ENCODE measurements at places on chromosomes 2 and 18.

- DNase-seq: no peak
These were observed 491.4 kb upstream of the CRIM1 start for GRCh38 chr2:35864141-35864540.

- no peak for DNase-seq
These were observed 63.4 kb upstream of the KLF7 start for GRCh38 chr2:207229161-207229560.

DNA sequence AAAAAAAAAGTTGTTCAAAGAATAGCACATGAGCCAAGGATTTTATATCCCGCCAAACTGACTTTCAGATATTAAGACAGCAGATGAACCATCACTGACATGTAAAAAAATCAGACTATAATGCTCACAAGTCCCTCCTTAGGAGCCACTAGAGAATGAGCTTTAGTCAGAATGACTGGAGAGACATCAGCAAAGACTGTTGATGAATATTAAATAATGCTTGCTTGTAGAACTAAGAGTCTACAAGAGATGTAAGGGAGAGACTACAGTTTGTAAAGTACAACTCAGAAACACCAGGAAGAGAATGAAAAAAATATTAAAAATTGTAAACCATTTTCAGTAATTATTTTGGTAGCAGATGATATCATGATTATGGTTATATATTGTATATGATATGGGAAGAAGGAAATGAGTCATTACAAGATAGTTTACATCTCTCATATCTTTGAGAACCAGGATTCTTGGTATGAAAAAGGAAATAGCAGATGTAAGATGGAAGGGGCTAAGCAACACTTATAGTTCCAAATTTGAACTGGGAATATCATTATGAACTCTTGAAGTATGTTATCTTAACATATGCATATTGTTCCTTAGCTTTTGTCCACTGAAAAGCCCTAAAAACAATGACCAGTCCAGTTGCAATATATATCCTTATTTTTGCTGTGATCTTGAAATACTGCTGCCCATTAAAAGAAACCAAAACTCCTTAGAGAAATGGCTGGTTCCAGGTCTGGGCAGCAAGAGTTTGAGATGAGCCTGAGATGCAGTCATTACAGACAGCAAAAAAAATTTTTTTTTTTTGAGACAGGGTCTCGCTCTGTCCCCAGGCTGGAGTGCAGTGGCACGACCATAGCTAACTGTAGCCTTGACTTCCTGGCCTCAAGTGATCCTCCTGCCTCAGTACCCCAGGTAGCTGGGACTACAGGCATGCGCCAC, 55.7 kb downstream of the PTPN2 start:
- DNase-seq: peak; percentile 14

DNA sequence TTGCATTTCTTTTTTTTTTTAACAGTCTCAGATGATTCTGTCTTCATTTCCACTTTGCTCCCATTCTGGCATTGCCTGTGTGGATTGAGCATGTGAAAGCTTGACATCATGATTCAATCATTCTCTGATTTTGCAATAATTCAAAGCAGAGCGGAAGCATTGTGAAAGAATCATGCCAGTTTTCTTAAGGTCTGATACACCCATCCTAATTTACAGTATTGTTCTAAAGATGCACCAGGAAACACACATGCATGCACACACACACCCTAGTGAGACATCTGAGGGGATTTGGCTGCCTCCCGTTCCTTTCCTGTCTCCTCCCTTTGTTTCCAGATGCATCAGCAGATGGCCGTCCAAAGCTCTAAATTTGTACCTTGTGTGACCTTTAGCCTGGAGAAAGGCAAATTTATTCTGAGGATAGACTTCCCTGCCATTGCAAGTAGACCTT, 97.3 kb downstream of the FMNL2 start:
- DNase-seq: peak; percentile 75

GRCh38 chr18:68316636-68317035, 398.3 kb downstream of the TMX3 start:
- peak; percentile 39 for DNase-seq

DNA sequence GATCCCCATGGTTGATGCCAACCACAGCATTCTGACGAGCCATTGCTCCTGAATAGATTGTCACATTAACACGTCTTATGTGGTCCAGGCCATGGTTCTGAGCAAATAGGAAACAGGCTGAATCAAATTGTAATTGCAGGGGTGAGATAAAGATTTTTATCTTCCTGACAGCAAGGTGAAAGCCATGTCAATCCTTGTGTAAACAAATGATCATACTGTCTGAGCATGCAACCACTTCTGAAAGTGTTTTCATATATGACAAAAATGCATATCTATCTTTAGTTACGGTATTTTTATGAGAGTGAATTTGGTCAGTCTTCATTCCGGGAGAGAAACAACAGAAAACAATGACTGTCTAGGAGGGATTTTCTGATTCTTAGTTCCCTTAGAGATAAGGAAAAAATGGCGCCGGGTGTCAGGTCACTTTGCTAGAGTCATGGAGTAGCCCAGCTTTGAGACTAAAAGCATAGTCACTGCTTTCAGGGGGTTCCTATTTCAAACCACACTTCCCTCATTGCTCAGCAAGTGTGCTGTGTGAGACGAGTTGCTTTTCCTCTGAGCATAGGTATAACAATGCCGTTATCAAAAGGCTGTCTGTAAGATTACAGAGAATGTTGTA, 958.9 kb downstream of the DCDC2C start:
- no peak for DNase-seq

DNA sequence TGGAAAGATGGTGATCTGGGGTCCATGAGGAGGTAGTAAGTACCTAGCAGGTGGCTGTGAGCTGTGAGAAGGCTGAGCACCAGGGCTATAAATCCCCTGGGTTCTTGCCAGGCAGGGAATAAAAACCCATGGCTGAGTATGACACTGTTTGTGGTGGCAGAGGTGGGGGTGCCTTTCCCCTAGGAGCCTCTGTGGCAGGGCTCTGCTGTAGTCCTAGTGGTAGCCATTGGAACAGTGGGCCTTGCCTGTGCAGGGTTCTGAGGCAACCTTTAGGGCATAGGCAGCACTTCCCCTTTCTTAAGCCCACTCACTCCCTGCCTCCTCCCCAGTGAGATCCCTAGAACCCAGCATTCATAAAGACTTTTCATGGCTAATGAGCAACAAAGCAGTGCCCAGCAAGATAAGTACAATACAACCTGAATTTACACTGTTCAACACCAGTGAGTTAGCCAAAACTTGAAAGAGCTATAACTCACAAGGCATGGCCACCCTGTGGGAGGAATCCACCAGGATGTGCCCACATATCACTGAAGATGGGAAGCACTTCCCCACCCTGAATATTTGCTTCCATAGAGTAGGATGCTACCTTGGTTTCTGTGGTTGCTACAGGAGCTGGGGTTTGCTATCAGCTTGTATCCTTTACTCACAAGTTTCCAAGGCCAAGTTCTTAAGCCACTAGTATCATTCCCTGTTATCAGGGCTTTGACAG, 100.9 kb upstream of the NEUROD1 start:
- DNase-seq: no peak

DNA sequence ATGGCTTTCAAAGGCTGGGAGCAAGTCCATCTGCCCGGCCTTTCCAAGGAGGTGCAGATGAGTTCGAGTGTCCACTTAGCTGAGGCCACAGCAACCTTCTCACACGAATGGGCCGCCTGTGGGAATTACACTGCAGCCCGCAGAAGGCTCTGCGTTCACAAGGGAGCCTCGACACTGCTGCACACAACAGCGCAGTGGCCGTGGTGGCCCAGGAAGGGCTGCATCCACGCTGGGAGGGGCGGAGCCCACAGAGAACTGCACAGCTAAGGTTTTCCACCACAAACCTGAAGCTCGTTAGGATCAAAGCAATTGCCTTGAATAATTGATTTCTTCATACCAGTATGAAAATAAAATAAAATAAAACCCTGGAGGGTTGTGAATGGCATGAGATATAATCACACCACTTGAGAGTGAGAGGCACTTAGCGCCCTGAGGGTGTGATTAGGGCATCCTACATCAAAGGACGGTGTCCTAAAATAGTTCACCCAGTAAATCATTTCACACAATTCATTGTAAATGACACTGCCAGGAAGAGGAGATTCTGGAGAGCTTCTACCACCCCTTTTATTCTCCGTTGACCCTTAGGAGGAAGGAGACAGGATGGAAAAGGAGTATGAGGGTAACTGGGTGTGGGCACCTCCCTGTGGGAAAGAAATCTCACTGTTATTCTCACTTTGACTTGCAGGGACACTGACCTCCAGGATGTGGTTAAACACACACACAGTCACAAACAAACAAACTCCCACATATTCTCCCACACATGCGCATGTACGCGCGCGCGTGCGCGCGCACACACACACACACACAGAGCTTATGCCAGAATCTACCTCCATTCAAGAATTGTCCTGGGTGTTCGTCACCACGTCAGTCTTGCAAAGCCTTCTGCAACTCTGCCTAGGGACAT, 256.6 kb upstream of the ID2 start:
- no peak for DNase-seq
